Activated CD4-positive, CD25-positive, alpha-beta regulatory T cell treated with anti-CD3 and anti-CD28 coated beads, Interleukin-2, amount 50 U/mL, for 16 hours (primary cell): ENCODE measurements at places on chromosomes 7 and 10.

DNA sequence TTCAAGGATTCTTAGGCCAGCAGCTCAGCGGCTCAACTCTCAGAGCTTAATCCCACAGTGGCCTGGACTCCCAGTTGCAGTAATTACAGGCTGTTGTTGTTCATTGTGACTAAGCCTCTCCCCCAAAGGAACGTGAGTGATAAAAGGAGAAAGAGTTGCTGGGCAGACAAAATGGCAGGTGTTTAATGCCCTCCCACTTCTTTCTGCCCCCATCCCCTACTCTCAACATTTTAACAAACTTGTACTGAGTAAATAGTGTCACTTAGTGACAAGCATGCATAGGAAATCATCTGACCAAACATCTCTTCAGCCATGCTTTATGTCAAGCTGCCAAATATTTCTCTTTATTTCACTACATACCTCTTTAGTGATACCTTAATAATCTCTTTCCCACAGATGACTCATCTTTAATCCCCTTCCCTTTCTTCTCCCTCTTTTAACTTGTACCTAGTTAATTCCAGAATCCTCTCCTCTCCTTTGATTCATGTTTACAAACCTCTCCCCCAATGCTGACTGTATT lies 12.4 kb upstream of the MTERF1 start:
- no peak for DNase-seq

GRCh38 chr10:95650232-95650631 lies 6.3 kb downstream of the ALDH18A1 start:
- no peak for DNase-seq

- DNase-seq = no peak
Measured at GRCh38 chr7:44134943-44135628, 6.0 kb downstream of the MYL7 start.

DNA sequence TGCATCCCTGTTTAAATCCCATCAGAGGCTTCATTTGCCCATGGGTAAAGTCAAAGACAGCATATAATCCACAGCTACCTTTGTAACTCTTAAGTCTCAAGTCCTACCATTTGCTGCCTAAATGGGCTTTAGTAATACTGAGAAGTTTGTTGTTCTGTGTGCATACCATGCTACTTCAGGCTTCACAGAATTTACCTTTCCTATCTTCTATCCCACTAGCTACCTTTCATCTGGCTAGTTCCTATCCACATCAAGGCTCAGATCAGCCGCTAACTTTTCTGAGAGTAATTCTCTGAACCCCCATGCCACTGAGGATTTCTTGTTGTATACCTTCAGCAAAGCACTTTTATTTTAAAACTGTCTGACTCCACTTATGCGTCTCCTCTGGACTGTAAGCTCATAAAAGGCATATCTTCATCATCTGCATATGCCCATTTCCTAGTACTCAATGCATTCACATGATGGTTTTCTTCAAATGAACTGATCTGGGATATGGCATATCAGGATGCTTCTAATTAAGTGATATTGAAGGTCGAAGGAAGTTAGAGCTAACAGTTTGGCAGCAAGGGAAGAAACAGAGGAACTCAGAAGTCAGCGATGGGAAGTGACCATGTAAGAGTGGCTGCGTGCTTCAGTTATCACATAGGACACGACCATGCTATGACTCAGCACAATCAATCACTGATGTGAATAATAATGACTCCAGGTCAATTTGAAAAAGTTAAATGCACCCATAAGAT lies 283.9 kb upstream of the DKK1 start:
- no peak for DNase-seq

DNA sequence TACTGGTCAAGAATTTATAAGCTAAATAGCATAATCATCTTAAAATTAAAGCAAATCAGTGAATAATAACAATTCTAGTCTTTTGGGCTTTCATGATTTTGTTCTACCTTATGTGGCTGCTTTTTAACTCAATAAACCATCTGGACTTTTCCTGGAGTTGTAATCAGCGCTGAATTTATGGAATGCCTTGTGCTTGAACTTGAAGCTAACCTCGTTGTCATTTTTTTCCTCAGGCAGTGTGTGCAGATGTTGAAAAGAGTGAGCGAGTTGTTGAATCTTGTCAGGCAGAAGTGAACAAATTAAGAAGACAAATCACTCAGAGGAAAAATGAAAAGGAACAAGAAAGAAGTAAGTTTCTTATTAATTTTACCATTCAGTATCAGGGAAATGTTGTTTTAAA lies 29.5 kb downstream of the ABRAXAS2 start:
- no peak for DNase-seq

DNA sequence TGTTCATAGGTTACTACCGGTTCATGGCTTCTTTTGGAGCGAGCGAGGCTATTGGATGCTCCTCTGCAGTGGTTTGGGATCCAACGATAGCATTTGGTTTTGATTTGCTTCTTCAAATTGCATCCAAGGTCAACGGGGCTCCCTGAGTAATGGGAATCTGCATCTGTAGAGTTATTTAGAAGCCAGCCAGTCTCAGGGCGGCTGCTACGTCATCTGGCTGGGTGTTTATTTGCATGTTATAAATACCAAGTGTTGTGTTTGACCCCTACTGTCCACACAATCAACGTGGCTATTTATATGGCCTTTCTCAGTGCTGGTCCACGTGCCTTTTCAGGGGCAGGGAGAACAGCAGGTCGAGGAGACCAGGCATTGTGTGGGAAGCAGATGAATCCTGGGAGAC lies 137.7 kb downstream of the PRPF18 start:
- no peak for DNase-seq

GRCh38 chr10:63217120-63217605 lies 84.0 kb downstream of the NRBF2 start:
- no peak for DNase-seq

DNA sequence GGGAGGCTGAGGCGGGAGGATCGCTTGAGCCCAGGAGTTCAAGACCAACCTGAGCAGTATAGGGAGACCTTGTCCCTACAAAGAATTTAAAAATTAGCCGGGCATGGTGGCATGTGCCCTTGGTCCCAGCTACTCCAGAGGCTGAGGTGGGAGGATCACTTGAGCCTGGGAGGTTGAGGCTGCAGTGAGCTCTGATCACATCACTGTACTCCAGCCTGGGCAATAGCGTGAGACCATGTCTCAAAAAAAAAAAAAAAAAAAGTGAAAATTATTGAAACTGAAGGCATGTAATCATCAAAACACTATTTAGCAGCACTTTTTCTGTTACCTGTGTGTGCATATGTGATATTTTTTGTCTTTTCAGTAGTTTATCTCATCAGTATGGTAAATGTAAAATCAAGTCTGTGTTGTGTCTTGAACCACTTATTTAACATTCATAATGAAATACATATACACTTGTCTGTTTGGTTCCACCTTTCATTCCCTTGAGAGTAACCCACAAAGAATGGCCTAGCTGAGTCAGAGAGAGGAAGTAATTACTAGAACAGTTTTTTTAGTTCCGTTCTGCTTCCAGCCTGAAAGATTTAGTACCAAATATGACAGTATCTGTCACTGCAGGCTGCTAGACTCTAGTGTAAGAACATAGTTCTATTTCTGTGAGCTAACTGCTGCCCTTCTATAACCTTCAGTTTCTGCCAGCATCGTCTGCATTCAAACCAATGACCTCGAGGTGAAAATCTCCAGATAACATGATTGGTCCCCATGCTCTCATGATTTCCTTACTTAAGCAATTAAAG lies 68.6 kb downstream of the MMRN2 start:
- no peak for DNase-seq
